ENCODE measurements at places on chromosomes 1 and 21.

DNA sequence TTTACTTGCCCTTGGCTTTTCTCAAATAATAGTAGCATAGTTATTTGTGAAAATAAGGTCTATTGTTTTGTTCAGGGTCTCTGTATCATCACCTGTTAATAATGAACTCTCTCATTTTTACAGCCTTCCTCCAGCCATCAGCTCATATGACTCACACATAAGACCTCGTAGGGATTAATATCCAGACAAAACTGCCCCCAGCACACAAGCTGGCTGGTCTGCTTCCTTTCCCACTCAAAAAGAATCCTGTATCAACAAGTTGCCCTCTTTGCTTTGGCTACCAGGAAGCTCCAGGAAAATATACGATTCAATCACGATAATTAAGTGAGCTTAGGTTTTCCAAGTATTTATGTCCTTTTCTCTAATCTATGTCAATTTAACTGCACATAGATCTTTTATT is 119.2 kb downstream of the DMRTB1 start:
- no peak for DNase-seq

DNA sequence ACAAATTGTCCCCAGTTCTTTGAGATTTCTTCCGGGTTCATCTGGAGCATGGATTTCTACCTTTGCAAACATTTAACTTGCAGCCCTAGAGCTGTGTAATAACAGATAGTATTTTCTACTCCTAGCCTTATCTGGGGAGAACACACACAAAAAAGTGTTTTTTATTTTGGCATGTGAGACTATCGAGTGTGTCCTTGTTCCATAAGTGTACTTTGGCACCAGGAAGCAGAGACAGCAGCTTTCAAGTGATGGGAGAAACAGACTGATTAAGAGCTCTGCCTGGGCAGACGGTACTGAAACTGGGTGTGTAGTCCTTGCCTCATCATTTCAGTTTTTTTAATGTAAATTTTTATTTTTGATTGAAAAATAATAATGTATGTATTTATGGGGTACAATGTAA is 297.4 kb downstream of the ST6GALNAC3 start:
- no peak for DNase-seq

- no peak for DNase-seq
These were observed 51.8 kb downstream of the ST6GALNAC5 start for GRCh38 chr1:76919085-76919484.

DNA sequence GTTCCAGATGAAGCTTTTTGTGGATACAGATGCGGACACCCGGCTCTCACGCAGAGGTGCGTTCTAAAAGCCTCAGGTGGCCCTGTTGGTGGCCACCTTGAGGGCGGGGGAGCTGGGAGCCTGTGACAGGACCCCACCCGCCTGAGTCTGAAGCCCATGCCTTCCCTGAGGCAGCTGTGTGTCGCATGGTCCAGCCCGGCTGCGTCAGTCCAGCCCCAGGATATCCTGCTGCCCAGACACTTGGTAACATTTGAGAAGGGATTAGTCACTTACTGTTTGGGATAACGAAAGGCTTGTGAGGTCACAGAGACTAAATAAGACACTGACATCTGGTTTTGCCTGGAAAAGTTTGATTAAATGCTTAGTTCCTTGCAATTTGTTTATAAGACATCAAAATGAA is 68.9 kb downstream of the UCK2 start:
- DNase-seq, result peak; percentile 36

- no peak for DNase-seq
These were observed 3.1 kb downstream of the TMEM234 start for GRCh38 chr1:32219022-32219421.

DNA sequence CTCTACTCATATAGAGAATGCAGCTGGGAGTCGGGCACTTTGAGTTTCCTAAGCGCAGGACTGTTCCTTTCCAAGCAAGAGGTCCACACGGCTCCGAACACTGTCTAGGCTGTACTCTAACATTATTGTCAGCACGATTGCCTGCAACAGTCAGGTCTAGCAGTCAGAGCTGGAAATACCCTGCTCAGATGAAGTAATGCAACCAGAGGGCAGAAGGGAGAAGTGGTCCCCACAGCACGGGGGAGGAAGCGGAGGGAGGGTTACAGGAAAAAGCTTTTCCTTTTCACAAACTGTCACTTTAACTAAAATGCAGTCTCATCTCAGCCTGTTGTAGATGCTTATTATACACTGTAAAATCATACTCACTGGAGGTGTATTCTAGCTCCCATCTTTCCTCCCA is 98.9 kb upstream of the SLC44A3 start:
- no peak for DNase-seq

DNA sequence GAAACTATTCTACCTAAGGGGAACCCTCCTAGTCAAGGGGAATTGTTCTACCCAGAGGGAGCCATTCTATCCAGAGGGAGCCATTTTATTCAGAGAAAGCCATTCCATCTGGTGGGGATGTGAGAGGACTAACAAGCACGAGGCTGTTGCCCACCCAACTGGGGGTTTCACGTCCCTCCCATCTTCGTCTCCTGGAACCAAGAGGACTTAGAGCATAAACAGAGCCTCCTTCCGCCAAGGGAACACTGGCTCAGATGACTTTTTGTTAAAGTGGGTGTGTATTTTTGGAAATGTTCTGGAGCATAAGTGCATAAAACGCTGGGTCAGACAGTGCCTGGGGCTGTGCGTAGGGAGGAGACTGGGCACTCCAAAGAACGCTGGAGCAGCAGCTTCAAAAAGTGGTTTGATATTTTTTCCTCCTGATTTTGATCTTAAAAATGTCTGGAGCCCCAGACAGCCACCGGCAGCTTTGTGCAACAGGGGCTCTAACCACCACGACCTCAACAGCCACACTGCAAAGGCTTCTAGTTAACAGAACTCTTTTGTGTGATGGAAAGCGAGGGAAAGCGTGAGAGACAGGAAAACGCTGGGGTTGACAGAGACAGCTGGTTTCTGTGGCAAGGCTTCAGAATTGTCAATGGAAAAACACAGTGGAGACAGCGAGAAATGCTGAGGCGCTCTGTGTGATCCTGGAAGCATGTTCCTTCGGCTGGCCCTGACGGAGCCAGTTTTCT is 363.6 kb upstream of the CAMK1G start:
- no peak for DNase-seq

- DNase-seq, result no peak
These were observed at the start of gene CSF3R for GRCh38 chr1:36482724-36483388. Gene CSF3R (minus strand): TSS chr1:36482913. CDS start chr1:36479496, 3,417 bp downstream.

GRCh38 chr1:24292887-24293286 is 26.3 kb upstream of the GRHL3 start:
- DNase-seq, result no peak

DNA sequence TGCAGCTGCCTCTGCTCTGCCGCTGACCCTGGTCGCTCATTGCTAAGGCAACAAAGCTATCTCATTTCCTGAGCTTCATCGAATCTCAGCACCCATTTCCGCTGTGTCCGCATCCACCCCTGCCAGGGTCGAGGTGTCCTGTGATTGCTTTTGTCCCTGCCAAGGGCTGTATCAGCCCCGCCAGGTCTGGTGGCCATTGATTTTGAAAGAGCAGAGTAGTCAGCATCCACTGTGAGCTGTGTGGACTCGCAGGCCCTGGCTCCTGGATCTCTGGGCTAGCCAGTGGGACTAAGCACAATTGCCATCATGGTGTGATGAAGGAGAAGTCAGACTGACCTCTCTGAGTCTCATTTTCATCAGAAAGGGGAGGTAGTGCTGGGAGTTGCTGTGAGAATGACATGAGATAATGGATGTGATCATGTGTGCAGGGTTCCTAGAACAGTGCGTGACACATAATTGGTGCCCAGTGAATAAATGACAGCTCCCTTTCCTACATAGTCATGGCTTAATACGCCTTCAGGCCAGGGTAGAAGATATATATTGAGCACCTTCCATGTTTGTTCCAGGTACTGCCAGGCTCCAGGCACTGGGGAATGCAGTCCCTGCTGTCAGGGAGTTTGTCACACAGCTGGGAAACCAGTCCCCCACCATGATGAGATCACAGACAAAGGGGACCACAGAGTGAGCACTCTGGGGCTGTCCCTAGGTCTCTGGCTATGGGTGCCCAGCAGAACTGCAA is 32.1 kb downstream of the NAV1 start:
- DNase-seq, result no peak

DNA sequence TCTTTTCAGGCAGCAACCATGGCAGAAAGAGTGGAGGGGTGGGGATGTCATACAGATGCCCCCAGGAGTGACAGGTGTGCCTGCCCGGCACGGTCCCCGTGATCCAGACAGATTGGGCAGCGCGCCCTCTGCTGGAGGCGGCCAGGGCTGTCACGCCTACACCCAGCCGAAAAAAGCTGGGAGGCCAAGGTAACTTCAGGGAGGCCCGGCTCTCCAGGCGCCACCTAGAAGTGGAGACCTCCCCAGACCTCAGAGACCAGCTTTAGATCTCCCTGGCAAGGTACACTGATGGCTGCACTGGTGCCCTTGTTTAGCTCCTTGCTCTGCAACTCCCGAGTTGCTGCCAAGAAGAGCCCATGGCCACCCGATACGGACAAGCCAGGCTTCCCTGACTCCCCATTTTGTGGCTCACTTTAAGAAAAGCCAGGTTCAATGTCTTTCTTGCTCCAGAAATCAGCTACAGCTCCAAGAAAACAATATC is 6.6 kb downstream of the GOLT1A start:
- no peak for DNase-seq

DNA sequence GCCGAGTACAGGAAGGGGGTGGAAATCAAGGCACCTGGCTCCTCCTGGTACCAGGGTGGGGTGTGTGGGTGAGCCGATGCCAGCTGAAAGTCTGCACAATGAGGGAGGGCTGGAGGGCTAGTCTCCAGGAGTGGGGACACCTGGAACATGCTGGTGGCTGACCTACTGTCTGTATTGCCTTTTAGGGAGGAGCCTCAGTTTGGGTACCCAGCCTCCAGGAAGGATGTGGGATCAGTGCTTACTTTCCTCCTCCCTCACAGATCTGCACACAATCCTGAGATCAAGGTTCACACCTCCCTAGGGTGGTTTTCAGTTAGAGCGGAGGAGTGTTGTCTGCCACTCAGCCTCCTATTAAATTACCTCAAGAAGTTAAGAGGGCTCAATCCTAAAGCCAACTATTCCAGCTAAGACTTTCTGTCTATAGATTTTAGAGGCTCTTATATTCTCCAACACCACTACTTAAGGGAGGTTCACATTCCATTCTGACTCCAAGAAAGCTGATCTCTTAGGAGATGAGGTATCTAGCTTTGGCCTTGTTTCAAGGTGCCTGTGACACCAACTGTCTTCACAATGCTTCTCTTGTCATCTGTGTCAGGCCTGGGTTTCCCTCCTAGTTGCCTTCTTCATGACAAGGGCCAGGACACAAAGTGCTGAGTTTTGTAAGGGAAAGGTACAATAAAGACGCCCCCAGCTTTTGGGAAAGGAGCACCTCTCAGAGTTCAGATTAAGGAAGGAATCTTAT is 15.7 kb downstream of the SSR2 start:
- no peak for DNase-seq

DNA sequence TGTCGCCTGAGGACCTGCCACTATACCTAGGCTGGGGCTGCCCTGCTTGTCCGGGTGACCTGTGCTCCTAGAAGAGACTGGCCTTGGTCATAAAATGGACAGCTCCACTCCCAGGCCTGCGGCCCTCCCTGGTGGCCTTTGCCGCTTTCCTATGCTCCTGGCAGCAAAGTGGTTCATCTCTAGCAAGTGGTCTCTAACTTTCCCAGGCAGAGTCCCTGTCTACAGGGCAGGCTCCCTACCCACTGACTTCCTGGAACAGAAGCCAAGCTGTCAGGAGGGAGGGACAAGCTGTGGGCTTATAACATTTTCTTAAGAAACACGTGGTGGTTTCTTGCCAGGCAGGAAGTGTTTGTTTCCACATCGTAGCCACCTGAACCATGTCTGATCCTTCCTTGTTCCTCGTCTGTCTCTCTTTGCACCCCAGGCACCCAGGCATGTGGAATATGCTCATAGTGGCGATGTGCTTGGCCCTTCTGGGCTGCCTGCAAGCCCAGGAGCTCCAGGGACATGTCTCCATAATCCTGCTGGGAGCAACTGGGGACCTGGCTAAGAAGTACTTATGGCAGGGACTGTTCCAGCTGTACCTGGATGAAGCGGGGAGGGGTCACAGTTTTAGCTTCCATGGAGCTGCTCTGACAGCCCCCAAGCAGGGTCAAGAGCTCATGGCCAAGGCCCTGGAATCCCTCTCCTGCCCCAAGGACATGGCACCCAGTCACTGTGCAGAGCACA is 10.1 kb downstream of the H6PD start:
- DNase-seq, result no peak

- no peak for DNase-seq
These were observed 25.5 kb downstream of the ENAH start for GRCh38 chr1:225627304-225627947.

GRCh38 chr1:8752411-8752810 is 65.0 kb downstream of the RERE start:
- DNase-seq, result no peak

DNA sequence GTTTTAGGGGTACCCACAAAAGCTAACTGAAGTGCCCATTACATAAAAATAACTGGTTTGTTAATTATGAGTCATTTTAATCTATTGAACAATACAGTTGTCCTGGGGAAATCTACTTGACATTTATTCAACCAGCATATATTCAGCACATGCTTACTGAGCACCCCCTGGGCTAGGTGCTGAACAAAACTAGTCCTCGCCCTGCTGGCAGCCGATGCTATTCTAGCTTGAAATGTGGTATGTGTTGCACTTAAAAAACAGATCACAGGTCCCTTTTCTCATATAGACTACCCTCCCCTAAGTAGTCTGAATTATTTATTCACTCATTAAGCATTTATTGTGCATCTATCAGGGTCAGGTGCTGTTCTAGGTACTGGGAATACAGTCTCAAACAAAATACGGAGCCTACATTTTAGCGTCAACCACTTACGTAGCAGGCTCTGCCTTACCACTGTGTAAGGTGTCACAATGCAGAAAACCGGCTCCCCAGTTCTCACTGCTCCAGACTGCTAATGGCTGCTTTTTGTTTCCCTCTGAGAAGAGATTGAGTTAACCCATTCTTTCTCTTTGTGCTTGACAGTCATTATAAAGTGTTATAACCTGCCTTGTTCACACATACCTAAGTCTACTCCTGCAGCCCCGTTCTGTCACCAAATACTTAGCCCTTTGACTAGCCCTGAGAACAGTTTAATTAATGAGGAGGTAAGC is 57.1 kb downstream of the ADCY10 start:
- no peak for DNase-seq

DNA sequence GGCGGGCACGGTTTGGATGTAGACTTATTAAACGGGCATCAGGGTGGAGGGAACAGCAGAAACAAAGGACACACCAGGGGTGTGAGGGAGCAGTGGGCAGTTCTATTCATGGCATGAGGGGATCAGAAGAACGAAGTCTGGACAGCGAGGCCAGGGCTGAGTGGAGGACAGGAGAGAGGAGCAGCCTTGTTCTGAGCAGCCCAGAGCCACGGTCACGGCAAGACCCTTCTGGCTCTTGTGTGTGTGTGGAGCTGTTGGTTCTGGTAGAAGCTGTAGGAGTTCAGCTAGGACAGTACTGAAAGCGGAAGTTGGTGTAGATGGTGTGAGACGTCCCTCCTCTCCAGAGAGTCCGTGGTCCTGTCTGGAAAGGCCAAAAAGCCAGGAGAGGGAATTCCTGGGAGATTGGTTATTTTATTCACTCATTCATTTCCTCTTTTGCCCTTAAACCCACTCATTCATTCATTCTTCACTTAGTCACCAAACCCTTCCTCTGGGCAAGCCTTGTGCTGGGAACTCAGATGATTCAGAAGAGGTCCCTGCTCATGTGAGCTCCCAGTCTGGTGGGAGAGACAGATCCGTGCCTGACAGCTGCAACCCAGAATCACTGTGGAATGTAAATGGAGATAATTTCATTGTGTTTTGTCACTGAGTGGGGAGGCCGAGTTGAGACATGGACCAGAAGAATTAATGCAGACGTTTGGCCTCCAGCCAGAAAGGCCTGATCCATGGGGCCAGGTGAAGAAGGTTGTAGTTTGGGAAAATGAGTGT is 4.1 kb upstream of the ACOT11 start:
- DNase-seq, result no peak

All from SW 1271 (cell line).